Dorsolateral prefrontal cortex (tissue), 122 donors: ENCODE measurements at places on chromosomes 12 and 14.

DNA sequence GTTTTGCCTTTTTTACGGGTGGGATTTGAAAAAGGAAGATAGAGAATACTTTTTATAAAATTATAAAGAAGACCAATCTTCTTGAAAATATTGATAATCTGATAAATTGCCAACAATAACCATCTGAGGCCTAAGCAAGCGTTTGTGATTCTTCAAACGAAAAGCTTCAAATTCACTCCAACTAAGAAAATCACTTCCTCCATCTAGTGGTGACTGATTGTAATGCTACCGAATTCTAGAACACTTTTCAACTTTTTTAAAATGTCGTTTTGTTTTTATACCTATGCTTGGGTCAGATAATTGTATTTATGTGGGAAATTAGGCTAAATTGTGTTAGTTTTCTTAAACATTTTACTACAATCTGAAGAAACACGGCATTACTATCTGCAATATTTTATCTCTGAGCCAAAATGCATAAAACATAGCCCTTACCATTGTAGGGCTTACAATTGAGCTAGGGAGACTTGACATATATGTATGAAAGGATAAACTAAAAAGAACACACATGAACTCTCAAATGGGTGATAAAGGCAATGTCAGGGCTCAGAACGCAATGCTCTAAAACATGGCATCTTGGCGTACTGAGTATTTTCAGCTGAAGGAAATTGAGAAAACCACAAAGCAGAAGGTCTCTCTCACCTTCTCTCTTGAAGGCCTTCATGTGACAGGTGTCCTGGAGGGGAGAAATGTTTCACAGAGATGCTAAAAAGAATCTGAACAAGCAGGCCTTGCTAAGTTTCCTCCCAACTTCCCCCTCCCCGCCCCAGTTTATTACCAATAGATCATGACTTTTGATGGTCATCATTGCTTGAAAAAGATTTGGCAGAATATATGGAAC lies 36.8 kb upstream of the G2E3 start:
- DNase-seq = no peak

- DNase-seq = no peak
These were observed 62.7 kb downstream of the C2CD5 start for GRCh38 chr12:22481547-22482104.

GRCh38 chr12:12156116-12156515 lies 85.4 kb downstream of the BCL2L14 start:
- DNase-seq = no peak

- DNase-seq = no peak
These were observed 38.2 kb downstream of the VWF start for GRCh38 chr12:6086316-6086715.

DNA sequence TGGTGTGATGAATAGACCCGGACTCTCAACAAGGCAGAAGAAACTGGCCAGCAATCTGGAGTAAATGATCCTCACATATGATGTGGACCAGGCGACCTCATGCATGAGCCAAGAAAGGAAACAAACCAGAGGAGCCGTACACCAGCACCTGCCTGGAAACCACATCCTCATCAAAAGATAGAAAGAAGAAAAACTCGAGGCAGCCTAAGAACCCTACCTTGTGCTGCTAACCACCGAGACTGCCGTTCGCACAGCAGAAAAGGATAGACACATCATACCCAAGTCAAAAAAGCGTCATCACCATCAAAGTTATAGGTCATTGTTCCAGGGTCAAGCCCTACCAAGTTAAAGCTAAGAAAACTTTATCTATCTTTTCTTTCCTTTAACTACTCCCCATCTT lies 66.7 kb downstream of the RESF1 start:
- no peak for DNase-seq

GRCh38 chr12:3103806-3104205 lies 26.6 kb downstream of the TSPAN9 start:
- no peak for DNase-seq

- DNase-seq = peak; percentile 76
These were observed 29.9 kb upstream of the TC2N start for GRCh38 chr14:91897106-91897701.

- no peak for DNase-seq
These were observed 108.8 kb upstream of the PCED1B start for GRCh38 chr12:46970636-46971035.

DNA sequence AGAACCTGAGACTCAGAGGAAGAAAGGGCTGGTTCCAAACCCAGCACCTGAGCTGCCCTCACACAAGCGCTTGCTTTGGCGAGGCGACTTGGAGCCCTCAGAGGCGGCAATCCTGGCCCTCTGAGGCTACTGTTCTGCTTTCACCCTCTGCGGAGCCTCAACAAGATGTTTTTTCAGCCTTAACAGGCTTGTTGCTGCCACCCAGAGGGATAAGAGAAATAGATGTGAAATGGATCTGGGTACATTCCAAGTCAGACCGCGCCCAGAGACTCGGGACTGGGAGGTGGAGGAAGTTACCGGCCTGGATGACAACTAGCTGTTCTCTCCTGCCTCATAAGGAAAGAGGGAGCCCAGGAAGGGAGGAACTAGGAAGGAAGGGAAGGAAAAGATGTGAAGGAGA lies 89.6 kb downstream of the TTC7B start:
- peak; percentile 72 for DNase-seq

- no peak for DNase-seq
These were observed 35.7 kb downstream of the RIN3 start for GRCh38 chr14:92549105-92549858.

GRCh38 chr12:78534311-78534710 lies 330.3 kb upstream of the SYT1 start:
- DNase-seq = no peak

DNA sequence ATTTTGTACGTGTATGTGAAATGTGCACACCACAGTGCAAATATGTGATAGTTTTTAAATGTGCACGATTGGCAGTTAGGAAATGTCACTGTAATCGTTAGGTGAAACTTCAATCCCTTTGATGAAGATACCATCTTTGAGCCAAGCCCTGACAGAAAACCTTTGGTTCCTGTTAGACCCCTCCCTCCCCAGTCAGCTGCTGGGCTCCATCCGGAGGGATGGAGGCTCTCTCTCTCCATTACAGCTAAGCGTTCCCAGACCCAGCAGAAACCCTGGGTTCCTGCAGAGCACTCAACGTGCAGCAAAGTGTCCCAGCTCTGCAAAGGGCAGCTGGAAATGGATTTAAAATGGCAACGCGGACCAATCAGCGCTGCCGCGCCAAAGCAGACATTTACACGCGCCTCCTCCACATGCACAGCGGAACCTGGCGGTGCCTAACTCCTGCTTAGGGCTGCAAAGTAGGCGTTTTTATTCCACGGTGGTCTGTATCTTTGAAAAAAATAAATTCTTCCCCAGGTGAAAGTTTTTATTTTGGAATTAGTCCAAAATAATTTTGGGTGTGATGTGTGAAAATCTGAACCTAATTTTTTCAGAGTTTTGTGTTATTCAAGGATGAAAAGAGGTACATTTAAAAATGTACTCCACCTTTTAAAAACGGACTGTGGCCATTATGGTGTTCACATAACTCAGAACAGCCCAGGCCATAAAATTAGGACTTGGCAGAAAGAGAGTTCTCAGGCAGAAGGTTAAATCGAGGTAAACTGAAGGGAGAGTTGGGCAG lies 1.4 kb upstream of the HMGA2 start:
- DNase-seq = no peak

GRCh38 chr12:4289998-4290790 lies 16.6 kb downstream of the CCND2 start:
- no peak for DNase-seq

GRCh38 chr14:105283899-105284298 lies 16.9 kb downstream of the BRF1 start:
- DNase-seq = no peak
